ENCODE measurements at places on chromosomes 7 and 10.

DNA sequence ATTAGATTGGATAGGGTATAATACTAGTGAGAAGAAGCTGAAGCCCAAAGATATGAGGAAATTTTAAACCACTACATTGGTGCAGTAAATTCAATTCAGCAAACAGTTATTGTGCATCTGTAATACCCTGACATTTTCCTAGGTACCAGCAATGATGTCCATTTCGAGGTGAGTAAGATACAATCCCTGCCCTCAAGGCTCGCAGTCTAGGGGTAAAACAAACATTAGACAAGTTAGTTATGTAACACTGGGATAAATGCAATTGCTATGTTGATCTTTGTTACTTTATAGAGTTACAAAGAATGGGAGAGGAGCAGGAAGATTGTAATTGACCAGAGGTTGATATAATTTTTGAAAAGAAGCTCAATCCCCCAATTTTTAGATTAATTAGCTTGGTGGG lies 168.1 kb downstream of the PRKG1 start:
- DNase-seq: no peak

DNA sequence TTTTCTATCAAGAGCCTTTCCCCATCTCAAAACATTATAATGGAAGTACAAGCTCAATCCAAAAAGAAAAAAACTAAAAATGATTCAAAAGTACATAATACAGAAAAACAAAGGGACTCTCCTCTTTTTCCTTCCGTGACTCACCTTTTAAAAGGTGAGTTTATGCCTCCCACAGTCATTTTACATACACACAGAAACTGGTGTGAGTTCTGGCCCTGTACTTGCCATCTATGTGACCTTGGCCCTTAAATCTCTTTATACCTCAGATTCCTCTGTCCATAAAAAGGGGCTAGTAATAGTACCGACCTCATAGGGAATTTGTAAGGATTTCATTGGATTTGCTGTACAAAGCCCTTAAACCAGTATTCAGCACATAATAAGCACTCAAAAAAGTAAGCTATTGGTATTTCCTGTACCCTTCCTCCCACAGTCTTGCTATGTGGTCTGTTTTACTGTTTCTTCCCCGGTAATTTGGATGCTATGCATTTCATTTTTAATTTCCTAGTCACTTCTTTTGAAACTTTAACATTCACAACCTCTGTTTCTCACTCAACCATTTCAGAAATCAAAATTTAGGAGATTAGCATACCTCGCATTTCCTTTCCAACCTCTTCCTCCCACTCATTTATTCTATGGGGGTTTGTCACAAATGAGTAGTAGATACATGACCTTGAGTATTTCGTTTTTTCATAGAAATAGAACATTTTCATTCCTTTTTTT lies 39.0 kb downstream of the STK17A start:
- no peak for DNase-seq

DNA sequence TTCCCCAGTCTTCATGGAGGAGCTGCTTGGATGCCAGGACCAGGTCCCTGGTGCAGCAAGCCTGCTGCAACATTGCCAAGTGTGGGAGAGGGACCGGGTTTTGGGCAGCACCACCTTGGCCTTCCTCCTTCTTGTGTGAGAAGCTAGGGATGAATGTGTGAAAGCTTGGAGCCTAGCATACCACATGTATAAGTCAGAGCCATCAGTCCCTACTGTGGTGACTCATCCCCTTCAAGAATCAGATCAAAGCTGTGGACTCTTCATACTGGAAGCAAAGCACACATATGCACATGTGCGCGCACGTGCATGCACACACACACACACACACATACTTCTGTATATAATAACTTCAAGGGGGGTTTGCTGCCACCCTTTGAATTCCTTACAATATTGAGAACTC lies 527.8 kb downstream of the LRMDA start:
- no peak for DNase-seq

- no peak for DNase-seq
Measured at GRCh38 chr10:79905322-79906314, 43.3 kb downstream of the SFTPD start.

DNA sequence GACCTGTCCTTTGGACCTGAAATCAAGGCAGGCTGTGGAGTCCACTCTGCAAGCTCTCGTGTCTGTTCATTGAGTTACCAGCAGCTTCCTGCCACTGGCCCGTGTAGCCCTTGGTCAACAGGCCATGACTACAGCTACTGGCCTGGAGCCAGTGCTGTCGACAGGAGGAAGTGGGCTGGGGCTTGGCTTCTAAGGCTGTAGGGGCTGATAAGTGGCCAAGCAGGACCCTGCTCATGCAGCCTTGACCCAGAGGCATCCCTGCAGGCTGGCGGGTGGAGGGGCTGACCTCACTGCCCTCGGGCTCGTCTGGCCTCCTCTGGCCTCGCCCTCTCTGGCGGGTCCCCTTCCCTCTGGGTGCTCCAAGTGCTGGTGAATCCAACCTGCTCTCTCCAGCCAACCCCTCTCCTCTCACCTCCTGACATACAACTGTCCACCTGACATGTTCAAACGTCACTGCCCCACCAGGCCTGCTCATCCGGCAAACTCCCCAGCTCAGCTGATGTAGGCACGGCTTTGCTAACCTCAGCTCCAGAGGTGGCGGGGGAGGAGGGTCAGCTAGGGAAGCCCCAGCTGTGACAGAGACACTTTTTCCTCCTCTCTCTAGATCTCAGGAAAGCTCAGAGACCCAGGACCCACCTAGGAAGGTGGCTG lies 188.6 kb upstream of the LYZL2 start:
- peak; percentile 71 for DNase-seq

DNA sequence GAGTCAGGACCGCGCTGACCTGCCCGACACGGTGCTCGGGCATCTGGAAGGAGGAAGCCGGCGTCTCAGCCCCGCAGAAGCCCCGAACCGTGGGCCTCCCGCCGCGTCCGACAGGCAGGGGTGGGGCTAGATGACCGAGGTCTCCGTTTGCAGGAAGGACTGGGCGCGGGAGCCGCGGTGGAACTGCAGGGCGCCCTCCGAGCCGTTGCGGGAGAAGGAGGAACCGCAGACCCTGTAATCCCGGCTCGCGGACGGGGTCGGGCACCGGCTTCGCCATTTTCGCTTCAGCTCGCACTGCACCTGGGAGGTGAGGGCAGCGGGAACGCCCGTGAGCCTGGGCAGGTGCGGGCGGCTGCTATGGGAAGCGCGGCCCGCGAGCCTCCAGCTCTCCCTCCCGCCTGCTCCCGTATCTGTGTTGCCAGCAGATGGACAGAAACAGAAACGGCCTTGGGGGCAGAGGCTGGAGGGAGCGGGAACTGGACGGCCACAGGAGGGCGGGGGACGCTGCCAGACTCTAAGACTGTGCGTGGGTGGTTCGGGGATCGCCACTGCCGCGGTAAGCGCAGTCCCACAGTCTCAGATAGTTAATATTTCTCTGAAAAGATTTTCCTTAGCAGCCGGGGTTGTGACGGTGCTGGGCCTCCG lies 114.1 kb downstream of the VIPR2 start:
- peak; percentile 46 for DNase-seq

DNA sequence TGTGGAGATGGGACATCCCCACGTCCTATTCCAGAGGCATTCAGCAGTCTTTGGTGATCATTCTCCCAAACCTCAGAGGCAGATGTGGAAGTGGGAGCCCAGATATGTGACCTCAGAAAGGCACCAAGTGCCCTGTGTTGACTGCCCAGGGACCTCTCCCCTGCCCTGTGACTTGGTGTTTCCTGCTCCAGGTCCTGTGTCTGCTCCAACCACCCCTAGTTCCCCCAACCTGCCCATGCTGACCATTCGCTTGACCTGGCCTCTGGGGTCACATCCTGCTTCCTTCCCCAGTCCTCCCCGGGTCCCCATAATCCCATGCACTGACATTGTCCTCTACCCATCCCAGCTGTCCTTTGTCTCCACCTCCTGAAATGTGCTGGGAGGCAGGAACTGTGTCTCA lies 7.6 kb downstream of the CYP26A1 start:
- DNase-seq: no peak

DNA sequence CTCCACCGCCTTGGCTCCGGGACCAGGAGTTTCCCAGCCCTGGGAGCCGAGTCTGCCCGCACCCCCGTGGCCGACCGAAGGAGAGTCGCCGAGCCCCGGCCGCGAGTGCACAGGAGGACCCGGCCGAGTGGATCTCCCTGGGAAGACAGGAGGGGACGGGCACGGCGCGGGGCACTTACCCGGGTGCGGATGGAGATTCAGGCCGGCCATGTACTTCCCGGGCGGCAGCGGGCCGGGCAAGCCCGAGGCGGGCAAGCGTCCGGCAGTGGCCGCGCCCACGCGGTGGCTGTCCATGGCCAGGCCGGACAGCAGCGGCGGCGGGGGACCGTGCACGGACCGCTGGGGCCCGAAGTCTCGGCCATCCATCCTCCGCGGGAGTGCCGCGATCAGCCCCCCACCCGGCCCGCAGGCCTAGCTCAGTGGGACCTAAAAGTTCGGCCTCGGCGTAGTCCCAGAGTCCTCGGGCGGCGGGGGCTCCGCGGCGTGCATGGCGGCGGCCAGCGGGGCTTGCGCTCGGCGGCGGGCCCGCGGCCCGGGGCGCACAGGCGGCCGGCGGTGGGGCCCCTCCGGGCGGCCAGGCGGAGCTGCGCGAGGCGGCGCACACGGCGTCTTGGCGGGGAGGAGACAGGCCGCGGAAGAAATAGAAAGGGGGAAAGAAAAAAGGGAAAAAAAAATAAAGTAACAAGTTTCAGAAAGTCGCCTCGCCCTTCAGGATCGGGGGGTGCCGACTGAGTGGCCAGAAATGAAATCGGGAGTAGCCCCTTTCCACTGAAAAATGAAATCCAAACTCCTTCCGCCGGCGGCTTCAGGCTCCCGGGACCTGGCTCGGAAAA lies 2.5 kb downstream of the TNRC18 start:
- DNase-seq: no peak

DNA sequence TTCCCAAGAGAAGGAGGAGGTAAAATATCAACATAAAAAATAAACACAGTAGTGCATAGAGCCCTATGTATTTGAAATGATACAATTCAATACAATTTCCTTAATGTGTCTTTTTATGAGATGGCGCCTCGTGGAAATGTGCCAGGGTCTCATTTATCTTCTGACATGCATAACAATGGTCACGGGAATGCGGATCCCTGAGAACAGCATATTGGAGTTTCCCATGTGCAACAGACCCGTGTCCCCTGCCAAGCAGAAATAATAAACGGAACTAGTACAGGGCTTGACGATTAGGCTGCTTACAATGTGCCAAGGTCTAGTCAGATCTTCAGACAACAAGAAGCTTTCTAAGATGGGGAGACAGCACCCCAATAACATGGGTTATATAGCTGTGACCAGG lies 217.9 kb downstream of the ARHGAP21 start:
- DNase-seq: no peak

GRCh38 chr7:45178241-45179225 lies 20.9 kb downstream of the RAMP3 start:
- DNase-seq: peak; percentile 22

- DNase-seq: no peak
Measured at GRCh38 chr10:122019414-122019975, 30.5 kb downstream of the TACC2 start.

DNA sequence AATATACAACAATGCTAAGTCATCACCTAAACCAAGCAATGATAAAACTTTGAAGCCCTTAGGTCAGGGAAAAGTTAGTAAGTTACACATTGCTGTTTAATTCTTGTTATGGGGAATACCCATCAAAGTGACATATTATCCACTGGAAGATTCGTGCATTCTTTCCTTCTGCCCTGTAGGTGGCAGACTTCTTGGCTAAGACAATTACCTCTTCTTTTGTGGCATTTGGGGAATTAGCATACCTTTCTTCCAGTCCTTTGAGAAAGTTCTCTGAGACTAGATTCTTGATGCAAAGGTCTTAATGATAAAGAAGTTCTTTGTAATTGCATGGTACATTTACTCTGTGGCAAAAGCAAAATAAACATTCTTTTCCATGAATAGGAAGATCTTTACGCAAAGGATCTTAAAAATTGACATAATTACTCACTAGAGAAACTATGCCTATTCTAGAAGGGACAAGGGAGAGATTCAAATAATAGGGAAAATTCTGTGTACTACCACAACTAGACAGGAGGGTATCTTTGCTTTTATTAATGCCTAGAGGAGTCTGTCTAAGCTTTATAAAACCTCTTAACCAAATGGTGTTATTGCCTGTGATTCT lies 395.9 kb downstream of the GRM8 start:
- peak; percentile 13 for DNase-seq

GRCh38 chr10:97822261-97822687 lies 27.4 kb upstream of the GOLGA7B start:
- DNase-seq: no peak

DNA sequence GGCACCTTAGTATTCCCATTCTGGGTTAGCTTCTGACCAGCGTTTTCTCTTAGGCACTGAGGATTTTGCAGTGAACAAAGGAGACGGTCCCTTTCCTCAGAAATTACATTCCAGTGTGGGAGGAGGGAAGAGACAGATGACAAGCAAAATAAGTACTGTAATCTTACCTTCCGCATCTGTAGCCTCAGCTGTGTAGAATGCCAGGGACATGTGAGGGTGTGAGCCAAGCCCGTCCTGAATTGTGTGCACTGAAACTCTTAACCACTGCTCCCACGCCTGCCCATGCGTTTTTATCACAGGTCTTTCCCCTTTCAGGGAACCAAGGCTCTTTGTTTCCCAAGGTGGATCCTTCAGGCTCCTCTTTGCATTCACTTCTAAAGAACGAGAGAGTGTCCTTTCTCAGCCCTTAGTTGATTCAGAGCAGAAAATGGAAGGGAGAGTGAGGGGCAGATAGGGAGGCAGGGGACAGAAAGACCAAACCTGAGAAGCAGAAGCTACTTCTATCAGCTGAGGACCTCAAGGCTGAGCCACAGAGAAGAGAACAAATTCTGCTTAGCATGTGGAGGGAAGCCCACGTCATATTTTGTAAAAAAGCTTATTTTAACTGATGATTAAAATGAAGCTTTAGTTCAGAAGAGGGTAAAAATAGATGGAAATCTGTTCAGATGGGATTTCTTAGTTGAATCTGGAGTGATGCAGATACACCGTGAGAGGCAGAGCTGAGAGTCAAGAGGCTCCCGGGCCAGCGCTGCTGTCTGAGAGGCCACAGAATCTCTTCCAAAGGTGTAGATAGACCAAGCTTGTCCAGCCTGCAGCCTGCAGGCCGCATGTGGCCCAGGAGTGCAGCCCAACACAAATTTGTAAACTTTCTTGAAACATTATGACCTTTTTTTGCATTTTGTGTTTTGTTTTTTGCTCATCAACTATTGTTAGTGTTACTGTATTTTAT lies 122.5 kb downstream of the CCNY start:
- no peak for DNase-seq

DNA sequence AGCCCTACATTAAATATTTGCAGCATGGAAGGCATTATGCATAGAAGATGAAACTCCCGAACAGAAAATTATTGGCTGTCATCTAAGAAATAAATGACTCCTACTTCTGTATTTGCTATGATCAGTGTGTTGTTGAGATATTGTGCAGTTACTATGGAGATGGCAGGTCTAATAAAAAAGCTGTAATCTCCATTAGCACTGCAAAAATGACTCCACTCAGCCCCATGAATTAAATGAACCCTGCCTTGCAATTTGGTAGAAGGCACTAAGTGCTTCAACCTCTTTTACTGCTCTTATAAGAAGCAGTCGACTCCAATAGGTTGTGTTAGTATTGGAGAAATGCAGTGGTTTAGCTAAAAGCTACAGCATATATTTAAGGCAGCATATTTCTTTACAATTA lies 290.0 kb upstream of the PHYHIPL start:
- no peak for DNase-seq

- no peak for DNase-seq
Measured at GRCh38 chr10:22326145-22326702, 5.3 kb downstream of the BMI1 start.

GRCh38 chr7:93461350-93461749 lies 113.2 kb downstream of the CALCR start:
- no peak for DNase-seq

- no peak for DNase-seq
Measured at GRCh38 chr10:106224676-106225075, 939.8 kb downstream of the SORCS1 start.

GRCh38 chr10:128064108-128064969 lies 61.9 kb downstream of the MKI67 start:
- peak; percentile 94 for DNase-seq
